SJSA1 (cell line): ENCODE measurements at places on chromosomes 16 and 17. TPM values are rescaled to one million over a fixed set of nuclear protein-coding genes. Genes with fewer than 3 reads are reported as not detected.

DNA sequence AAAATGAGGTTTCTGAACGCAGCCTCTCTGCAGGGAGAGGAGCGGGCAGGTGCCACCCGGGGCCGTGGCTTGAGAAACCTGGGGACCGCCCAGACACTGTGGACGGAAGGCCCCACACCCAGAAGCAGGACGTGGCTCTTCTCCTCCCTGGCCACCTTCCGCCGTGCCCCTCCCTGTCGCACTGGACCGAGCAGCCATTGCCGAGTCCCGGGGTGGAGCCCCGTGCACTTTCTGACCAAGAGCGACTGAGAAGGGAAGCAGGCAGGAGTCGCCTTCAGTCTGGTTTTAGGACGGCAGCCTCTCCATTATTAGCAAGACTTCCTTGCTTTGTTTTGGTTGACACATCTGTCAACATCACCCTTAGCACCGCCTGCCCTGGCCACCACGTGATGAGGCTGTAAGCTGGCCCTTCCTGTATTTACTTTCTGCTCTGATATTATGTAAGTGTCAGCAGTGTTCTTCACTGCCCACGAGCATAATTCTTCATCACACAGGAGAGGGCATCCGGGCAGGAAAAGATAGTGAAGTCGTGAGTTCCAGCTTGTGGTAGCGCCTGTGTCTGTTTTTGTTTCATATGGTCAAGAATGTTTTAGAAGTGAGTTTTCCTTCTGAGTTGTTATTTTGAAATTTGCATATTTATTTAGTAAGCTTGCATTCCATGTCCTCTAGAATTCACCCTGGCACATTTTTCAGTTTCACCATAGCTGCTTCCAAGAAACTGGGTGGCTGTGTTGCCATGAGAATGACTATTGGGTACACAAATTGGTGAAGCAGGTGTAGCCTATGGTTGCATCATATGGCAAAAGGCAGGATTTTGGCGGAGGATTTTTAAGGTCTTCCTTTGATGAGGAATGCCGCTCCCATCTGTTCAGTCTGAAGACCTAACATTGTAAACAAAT, 1.0 kb downstream of the HERPUD1 start:
- peak; percentile 67 for DNase-seq

DNA sequence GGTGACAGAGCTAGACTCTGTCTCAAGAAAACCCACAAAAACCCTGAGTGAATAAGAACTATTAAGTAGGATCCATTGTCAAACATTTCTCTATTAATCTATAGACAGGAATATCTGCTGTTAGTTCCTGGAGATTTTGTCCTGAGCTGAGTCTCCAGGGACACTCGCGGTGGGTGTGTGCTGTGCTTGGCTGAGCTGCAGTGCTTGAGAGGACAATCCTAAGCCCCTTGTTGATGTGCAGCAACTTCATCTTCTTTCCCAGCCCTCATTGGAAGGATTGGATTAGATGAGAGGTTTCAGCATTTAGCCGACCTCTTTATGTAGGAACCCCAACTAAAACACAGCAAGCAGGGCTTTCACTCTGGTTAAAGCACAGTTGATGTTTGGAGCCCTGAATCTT, 33.3 kb downstream of the NDEL1 start:
- no peak for DNase-seq

Gene ALDH3A1
- total RNA-seq = not detected in 2 replicates

- DNase-seq = no peak
Observed at GRCh38 chr16:73057291-73058210, 9.6 kb upstream of the ZFHX3 start.

DNA sequence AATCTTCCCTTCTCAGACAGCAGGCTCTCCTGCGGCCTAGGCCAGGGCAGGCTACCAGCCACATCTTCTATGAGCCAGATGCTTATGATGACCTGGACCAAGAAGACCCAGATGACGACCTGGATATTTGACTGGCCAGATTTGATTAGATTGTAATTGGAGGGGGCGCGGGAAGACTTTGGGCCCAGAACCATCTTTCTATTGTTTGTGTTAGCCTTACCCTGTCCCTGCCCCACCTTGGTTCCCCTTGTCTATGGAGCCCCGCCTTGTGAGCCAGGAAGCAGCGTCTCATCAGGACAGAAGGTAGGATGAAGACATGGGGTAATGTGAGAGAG, 2.8 kb downstream of the CLDN7 start:
- DNase-seq = no peak

DNA sequence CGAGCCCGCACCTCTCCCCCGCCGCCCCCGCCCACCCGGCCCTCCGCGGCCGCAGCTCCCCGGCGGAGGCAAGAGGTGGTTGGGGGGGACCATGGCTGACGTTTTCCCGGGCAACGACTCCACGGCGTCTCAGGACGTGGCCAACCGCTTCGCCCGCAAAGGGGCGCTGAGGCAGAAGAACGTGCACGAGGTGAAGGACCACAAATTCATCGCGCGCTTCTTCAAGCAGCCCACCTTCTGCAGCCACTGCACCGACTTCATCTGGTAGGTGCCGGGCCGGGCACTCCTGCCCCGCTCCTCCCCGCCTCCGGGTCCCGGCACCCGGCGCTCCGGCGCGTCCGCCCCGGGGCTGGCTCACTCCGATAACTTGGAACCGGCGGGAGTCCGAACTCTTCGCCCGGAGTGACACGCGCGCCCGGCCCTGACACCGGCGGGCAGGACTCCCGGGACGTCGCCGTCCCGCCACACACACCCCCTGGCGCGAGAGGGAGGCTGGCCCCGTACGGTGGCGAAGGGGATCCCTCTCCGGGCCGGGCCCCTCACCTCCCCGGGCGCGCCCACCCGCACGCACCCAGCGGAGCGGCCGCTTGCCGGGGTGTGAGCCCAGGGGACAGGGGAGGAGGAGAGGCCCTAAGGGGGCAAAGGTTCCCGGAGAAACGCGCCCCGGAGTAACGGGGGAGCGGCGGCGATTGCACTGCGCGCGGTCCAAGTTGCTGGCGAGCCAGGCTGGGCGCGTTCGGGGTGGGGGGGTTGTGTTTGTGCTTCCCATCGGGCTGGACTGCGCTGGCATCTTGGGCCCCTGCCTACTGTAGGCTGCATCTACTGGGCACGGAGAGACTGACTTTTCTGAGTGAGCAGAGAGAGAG, 581 bp downstream of the PRKCA start:
- DNase-seq = peak; percentile 79

GRCh38 chr16:57069635-57070370, 22.6 kb upstream of the CPNE2 start:
- no peak for DNase-seq

DNA sequence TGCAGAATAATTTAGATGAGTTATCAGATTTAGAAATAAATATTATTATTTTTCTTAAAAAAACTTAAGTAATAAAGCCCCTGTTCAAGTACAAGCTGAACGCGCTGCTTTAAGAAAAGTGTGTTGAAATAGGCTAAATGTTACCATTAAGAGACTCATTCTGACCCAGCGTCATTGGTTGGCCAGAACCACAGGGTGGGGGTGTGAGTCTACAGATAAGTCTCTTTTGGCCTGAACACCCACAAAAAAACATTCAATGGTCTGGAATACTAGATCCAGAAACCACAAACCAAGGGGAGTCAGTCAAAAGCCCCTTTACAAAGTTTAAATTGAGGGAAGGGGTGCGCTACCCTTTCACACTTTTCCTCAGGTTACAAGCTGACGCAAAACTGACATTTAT, 776.1 kb downstream of the KCNJ2 start:
- DNase-seq = no peak

DNA sequence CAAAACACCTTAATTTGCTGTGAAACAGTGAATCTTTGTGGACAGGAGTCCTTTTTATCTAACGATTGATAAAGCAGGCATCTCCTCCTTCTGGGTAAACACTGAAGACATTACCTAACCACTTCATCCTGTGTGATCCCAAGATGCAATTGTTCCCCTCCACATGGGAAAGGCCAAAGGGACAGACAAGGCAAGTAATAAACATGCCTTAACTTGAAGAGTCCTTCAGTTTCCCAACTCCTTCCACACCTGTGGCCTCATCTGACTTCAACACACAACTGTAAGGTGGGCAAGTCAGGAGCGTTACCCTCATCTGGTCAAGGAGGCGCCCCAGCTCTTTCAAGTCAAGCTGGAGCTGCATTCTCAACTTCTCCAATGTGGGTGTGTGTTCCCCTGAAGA, 278.6 kb downstream of the ABCC12 start:
- no peak for DNase-seq

DNA sequence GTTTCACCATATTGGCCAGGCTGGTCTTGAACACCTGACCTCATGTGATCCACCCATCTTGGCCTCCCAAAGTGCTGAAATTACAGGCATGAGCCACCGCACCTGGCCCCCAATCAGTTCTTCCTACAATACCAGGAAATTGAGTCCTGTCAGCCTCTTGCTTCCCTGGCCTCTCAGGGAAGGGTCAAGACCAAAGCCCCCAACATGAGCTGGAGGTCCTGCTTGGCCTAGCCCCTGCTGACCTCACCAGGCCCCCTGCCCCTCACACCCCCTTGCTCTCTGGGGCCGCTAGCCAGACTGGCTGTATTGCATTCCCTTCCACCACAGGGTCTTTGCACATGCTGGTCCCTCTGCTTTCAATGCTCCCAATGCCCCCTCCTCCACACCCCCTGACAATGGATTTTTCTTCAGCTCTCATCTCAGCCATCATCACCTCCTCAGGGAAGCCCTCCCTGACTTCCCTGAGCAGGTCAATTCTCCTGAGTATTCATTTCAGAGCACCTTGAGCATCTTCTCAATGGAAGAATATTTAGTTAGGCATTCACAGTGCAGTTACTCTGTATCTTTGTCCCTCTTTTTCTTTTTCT, 24.1 kb downstream of the IGFBP4 start:
- DNase-seq = no peak

Gene EVI2A
- 7.6 and 10.7 TPM in 2 replicates for total RNA-seq
